Astrocyte of the spinal cord (primary cell): ENCODE measurements at places on chromosomes 2 and 18.
A peak's percentile ranks its signal among the peaks of the same experiment; 100 is the strongest.

GRCh38 chr2:63729831-63730230, 111.9 kb upstream of the UGP2 start:
- no peak for DNase-seq

DNA sequence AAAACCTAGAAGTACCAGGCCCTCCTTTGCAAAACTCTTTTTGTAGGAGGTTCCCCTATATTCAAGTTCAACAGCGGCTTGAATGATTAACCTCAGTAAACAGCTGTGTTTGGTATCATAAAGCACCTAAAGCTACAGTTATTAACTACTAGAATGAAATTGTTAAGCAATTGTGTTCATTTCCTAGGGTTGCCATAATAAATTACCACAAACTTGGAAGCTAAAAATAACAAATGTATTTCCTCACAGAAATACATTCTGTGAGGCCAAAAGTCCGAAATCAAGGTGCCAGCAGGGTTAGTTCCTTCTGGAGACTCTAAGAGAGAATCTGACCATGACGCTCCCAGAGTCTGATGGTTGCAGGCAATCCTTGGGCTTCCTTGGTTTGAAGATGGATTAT, 202.1 kb upstream of the ACVR2A start:
- DNase-seq = no peak

GRCh38 chr2:101362777-101363176, 24.5 kb downstream of the CREG2 start:
- no peak for DNase-seq

DNA sequence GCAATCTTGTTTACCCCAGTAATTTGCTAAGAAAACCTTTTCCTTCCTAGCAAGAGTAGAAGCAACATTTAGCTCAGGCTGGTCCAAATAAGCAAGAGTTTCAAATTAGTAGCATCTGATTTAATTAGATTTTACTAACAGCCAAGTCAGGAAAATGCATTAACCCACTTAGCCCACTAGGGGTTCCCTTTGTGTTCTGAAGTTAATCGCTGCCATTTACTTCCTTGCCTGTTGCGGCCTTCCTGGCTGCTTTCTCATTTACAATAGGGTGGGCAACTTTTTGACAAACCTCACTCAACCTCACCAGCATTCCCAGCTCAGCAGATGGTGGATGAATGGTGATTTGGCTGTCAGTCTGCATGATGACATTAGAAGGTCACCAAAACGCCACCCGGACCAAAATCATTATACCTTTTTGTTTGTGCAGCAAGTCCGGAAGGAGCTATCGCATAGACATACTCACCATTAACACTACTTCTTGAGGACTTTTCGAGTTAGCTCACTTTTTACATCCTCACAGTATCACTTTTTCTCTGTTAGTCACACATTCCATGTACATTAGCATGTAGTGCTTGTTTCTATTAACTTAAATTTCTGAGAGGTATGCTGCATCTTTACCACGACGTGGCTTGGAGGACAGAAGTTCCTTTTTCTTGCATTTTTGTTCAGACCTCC, 101.5 kb upstream of the SETBP1 start:
- peak; percentile 59 for DNase-seq

DNA sequence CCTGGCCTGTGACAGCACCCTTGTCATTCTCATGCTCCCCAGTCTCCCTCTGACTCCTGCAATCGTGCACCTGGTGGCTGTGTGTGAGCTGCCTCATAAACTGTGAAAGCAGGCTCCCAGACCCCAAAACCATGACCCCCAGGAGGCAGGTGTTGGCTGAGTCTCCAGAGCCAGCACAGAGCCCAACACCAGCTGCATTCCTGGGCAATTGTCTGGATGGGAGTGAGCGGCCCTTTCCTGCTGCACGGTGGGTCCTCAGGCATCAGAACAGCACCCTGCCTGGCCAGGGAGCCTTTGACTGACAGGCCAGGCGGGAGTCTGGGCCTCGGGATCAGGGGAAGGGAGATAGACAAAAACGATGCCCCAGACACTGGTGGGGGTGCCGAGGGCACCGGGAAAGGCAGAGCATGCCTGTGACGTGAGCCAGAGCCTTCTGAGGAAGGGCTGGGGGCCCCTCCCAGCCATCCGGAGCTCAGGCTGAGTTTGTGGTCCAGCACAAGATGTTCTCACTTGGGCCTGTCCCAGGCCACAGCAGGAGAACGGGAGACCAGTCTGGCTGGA, 135.1 kb upstream of the GPC1 start:
- peak; percentile 60 for DNase-seq

GRCh38 chr2:197278799-197279763, 31.5 kb downstream of the ANKRD44 start:
- DNase-seq = no peak

DNA sequence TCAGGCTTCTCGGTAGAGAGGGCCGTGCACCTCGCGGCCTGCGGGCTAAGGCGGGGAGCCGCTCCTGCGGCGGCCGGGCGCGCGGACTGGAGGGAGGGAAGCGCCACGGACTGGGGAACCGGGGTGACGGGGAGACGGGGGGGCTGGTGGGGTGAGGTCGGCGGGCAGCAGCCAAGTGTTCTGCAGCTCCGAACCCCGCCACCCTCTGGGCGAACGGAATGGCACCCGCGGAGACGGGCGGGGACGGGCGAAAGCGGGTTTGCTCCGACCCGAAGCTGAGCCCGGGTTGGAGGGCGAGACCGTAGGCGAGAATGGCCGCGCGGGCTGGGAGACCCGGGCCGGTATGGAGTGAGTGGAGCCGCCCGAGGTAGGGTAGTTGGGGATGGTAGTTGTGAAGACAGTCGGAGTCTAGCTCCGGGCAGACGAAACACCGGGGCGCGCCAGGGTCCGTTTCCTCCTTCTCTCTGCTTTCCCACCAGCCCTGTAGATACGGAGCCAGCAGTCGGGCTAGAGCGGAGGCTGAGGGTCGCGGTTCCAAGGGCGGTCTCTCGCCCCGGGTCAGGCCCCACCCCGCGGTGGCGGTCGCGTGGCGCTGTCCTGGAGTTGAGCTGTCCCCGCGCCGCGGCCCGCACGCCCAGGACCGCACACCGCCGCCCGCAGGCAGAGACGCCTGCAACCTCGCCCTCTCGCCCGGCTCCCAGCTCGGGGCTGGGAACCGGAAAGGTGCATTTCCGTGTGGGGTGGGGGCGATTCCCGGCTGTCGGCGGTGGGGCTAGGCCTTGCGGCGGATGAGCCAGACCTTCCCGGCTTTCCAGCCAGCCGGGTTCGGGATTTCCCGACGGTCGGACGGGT, 160.3 kb upstream of the SIX2 start:
- DNase-seq = peak; percentile 30

- no peak for DNase-seq
These were observed 35.9 kb upstream of the MYO1B start for GRCh38 chr2:191209340-191209739.

DNA sequence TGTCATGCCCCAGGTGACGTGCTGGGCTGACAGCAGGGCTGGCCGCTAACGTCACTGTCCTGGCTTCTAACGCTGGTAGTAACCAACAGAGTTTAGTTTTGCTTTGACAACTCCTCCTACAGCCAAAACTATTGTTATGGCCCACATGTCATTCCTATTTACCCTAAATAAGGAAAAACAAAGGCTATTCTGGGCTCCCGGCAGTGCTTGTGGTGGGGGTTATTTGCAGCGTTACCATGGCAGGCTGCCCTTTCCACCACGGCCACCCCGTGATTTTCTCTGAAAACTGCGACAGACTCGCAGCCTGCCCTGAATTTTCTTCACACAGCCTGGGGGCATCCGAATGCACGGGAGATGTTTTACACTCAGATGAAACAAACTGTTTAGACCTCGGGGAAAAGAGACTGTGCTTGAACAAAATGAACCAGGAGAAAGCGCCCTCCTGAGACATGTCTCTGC, 115.2 kb downstream of the FAM210A start:
- DNase-seq = peak; percentile 61

DNA sequence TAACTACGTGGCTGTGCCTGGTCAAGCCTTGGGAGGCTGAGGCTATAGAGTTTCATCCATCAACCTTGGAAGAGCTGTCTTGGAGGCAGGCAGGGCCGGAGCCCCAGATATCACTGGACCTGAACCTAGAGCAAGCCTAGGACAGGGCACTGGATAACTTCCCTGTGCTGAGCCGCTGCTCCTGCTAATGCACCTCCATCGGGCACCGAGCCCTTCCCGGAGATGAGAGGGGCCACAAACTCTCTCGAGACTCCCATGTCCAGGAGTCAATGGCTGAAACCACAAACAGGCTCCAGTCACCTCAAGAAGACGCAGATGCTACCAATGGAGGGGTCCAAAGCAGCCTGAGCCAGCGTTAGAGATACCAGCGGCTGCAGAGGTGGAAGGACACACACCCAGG, 866.0 kb downstream of the LRP1B start:
- no peak for DNase-seq

DNA sequence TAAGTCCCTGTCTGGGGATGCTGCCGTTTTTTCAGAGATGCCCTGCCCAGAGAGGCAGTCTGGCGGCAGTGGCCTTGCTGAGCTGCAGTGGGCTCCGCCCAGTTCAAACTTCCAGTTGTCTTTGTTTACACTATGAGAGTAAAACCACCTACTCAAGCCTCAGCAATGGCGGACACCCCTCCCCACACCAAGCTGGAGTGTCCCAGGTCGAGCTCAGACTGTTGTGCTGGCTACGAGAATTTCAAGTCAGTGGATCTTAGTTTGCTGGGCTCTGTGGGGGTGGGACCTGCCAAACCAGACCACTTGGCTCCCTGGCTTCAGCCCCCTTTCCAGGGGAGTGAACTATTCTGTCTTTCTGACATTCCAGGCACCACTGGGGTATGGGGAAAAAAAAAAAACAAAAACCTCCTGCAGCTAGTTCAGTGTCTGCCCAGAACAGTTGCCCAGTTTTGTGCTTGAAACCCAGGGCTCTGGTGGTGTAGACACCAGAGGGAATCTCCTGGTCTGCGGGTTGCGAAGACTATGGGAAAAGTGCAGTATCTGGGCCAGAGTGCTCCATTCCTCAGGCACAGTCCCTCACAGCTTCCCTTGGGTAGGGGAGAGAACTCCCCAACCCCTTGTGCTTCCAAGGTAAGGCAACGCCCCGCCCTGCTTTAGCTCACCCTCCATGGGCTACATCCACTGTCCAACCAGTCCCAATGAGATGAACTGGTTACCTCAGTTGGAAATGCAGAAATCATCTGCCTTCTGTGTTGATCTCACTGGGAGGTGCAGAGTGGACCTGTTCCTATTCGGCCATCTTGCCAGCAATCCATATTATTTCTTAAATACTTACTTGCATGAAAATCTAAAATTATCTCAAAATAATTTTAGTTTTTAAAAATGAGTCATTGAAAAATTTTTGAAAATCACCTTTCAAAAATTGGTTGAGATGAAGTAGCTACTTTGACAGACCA, 338.0 kb downstream of the OSR1 start:
- DNase-seq = no peak

DNA sequence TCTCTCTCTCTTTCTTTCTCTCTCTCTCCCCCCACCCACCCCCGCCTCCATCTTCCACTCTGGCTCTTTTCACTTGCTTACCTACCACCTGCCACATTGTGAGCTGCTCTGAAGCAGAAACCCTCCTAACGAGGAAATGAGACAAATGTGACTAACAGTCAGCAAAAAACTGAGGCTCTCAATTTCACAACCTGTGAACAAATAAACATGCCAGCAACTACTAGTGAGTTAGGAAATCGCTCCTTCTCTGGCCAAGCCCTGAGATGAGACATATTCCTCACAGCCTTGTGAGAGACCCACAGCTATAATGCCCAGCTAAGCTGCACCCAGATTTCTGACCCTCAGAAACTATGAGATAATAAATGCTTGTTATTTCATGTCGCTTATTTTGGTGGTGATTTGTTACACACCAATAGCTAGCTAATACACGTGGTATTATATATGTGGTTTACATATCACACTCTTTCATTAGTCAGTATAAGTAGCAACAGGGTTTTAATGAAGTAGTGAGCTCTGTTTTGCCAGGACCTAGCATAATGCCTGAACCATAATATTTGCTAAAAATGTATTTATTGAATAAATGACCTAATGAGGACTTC, 8.4 kb upstream of the ZNF521 start:
- no peak for DNase-seq

- DNase-seq = no peak
These were observed at the start of gene FBLN7 for GRCh38 chr2:112138159-112139032. Gene FBLN7, plus strand, starts transcription at chr2:112138385. Its CDS starts 271 bp downstream, at chr2:112138656.

- no peak for DNase-seq
These were observed 453.4 kb upstream of the SLC14A2 start for GRCh38 chr18:45161850-45162249.

DNA sequence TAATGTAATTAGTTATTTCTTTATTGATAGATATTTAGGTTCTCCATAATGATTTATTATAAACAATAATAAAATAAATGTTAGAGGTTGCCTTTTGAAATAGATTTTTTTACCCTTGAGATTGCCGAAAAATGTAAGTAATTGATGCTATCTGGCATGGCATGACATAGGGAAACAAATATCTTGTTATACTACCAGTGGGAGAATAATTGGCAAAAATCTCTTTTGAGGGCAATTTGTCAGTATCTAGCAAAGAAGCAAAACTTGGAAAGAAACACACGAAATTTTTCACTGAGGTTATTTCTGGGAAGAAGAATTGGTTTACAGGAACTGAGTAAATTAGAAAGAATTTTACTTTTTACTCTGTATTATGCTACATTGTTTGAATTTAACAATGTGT, 547.2 kb upstream of the SETBP1 start:
- DNase-seq = no peak

GRCh38 chr2:183996825-183997793, 601.2 kb upstream of the ZNF804A start:
- peak; percentile 50 for DNase-seq

DNA sequence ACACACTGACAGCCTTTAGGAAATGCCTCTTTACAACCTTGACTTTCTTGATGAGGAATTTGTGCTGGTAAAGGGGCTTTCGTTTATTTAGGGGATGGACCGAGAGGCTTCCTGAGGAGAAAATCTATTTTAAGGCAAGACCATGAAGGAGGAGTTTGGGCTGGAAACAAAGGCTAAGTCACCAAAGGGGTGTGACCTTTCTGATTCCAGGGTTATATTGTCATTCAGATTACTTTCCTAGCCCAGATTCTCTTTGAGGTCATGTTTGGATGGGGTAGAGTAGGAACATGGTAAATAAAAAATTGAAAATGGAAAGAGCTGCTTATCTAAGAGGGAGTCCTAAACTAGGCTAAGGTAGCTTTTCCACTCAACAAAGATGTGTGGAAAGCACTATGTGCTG, 77.1 kb upstream of the UGP2 start:
- no peak for DNase-seq

DNA sequence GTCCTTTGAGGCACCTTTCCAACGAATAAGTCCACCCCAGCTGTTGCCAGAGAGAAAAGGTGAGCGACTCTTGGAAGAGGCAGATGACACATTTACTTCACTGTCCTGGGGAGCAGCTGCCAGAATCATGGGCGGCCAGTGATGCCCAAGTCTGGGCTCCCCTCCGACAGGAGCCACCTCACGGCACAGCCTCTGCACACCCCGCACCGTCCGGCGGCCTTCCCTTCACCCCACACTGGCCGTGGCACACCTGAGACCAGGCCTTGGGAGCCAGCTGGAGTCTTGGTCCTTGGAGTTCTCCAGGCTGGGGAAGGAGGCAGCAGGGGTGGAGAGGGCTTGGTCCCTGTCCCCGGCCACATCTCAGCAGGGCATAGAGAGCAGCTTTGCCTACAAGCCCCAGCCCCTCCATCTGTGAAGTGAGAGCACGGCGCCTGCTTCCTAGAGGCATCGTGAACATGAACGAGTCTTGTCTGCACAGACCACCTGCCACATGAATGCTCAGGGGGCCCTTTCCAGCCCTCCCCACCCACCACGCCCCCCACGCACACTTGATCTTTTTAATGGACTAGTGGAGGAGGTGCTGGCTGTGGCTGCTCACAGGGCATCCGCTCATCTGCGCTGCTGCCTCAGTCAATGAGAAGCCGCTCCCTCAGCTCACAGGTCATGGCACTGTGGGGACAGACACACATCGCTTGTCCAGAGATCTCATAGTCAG, 400.2 kb upstream of the MYT1L start:
- no peak for DNase-seq
